ENCODE measurements at places on chromosomes 7 and 10.
A peak's percentile ranks its signal among the peaks of the same experiment; 100 is the strongest.

- peak; percentile 37 for DNase-seq
These were observed 1.1 kb downstream of the WASL start for GRCh38 chr7:123747620-123748141.

GRCh38 chr7:139699640-139700504 is 77.9 kb downstream of the HIPK2 start:
- DNase-seq, result no peak

GRCh38 chr10:49297818-49298670 is 926 bp upstream of the C10orf71 start:
- no peak for DNase-seq

DNA sequence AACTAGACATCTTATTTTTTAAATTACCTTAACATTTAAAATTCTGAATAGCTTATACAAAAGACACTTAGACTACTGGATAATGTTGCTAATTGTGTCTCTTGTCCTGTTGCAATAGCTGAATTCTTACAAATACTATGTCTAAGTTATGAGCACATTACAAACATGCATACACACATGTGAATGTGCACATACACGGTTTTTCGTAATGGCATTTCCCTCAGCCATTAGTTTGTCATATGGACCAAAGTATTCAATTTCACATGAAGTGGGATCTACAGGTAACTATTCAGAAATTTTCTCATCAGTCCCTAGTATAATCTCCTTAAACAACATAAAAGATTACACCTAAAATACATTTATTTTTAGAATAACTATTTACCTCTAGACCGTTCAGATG is 178.6 kb upstream of the BET1 start:
- no peak for DNase-seq

- DNase-seq, result no peak
These were observed 61.8 kb downstream of the INHBA start for GRCh38 chr7:41641011-41641664.

- no peak for DNase-seq
These were observed 63.8 kb upstream of the NRBF2 start for GRCh38 chr10:63069318-63069717.

- no peak for DNase-seq
These were observed 150.4 kb upstream of the GNAI1 start for GRCh38 chr7:79984210-79984609.

- no peak for DNase-seq
These were observed 51.9 kb upstream of the CHST15 start for GRCh38 chr10:124145109-124145870.

DNA sequence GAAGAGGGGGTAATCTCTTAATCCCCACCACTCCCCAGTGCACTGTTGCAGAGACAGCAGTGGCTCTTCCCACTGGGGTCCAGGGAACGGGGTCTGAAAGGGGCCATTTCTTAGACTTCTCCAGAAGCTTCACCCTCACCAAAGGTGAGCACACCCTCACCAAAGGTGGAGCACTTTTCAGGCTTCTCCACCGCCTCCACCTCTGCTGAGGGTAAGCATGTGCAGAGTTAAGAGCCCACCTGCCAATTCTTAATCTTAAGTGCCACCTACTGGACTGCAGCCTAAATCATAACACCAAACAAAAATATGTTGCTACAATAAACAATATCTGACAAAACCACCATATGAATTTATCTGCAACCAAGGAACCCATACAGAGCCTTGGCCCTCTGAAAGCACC is 27.0 kb downstream of the SNX13 start:
- DNase-seq, result no peak

- no peak for DNase-seq
These were observed 223.9 kb downstream of the GPR158 start for GRCh38 chr10:25398680-25399079.

GRCh38 chr7:47619806-47620205 is 37.9 kb upstream of the TNS3 start:
- no peak for DNase-seq

GRCh38 chr10:118812393-118812740 is 57.6 kb upstream of the CACUL1 start:
- no peak for DNase-seq

DNA sequence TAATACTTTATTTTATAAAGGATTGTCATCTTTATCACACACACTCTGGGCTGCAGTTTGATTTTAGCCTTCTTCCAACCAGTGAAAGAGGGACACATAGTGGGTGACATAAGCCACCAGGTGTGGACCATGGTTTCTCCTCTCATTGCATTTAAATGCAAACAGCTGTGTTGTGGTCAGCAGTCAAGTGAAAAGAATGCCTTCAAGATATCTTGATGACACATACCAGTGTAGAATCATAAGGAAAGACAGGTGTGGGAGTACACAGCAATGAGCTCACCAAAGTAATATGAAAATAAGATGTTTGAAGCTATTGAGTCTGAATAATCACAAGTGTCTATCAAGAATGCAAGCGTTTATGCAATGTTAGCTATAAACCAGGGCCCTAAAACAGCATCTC is 580.0 kb downstream of the XPNPEP1 start:
- no peak for DNase-seq

GRCh38 chr7:38323156-38323555 is 49.7 kb upstream of the TARP start:
- no peak for DNase-seq

GRCh38 chr7:57400531-57401155 is 49.3 kb upstream of the ZNF716 start:
- no peak for DNase-seq

DNA sequence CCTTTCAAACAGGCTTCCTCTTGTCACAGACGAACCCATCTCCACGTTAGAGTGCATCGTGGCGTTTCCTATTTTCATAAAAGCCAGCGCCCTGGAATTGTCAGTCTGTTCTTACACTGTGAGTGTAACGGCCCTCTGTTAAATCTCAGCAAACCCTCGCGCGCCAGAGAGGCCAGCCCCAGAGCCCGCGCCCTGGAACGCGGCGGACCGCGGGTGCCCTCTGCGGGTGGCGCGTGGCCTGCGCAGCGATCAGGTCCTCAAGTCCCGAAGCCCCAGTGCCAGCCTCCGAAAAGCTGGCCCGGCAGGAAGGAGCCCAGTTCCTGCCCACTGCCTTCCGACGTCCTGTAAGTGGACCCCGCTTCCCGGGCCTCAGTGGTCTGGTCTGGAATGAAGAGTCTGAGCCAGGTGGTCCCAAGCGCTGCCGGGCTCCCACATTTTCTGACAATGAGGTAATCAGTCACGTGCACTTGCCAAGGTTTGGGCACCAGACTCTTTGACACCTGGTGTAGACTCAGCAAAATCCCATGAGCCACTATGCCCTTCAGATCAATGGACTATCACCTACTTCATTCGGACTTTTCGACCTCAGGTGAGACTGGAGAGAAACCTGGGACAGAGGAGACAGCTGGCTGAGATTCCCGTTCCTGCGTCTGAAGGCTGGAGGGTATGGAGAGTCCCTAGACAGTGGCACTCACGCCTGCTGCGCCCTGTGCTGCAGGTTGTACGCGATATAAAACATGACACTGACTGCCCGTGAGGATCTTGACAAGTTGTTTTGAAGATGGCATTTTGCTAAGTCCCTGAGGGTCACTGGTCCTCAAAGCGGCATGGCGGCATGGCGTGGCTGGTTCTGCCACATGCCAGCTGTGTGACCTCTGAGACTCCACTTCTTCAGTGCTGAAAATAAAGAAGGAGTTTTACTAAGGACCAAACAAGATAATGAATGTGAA is 109.4 kb upstream of the LANCL2 start:
- DNase-seq, result peak; percentile 79

- DNase-seq, result no peak
These were observed 172.0 kb downstream of the ZEB1 start for GRCh38 chr10:31490858-31491504.

DNA sequence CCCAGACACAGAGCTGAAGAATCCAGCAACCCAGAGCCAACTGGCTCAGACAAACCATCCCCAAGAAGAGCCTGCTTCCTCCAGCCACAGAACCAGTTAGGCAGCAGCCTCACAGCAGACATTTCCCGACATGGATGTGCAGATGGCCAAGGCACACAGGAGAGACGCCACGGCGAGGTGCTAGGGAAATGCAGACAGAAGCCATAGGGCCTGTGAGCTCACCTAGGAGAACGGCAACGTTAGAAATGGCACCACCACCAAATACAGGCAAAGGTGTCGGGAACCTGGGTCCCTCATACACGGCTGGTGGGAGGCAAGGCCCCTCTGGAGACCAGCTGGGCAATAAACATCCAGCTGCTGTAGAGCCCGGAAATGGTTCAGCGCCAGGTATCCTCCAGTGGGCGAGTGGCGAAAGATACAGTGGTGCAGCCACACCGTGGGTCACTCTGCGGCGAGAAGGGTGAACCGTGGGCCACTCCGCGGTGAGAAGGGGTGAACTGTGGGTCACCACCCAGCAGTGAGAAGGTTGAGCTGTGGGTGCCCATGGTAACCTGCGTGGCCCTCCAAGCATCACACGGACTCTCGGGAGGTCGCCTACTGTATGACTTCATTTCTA is 31.2 kb downstream of the JAKMIP3 start:
- DNase-seq, result no peak

GRCh38 chr7:107070710-107071109 is 26.2 kb downstream of the PRKAR2B start:
- no peak for DNase-seq

DNA sequence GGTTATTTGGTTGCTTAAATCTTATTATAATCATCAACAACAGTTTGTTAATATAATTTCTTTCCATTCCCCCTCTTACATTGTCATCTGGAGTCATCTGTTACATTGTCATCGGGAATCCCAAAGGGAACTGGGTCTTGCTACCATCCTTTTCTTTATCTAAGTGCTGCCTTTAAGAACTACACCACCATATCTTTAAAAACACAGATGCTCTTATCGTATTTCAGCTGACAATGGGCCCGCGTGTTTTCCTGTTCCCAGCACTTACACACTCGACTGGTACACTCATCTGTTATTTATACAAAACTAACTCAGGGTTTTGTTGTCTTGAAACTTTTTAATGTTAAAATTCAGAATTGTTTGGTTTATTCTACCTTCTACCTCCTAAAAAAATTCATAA is 256.2 kb upstream of the MGMT start:
- DNase-seq, result no peak

DNA sequence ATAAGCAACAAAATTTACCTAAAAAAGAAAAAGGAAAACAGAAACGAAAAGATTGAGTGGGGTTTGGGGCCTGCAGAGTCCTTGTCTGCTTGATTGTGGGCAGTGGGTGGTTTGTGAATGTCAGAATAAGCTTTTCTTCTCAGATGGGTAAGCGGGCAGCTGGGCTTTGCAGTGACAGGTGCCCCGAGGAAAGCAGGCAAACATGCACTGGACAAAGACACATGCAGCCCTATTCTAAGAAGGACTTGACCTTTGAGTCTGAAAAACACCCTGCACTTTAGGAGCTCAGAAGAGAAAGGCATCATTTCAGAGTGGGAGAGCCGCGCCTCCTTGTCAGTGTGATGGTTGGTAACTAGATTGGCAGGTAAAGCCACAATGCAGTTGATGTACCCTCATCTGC is 562.7 kb downstream of the PTPRN2 start:
- DNase-seq, result no peak

- DNase-seq, result no peak
These were observed 29.4 kb downstream of the WDFY4 start for GRCh38 chr10:48714088-48714487.

GRCh38 chr10:59283456-59284091 is 78.8 kb downstream of the FAM13C start:
- no peak for DNase-seq

- no peak for DNase-seq
These were observed 26.0 kb downstream of the EGFR start for GRCh38 chr7:55044791-55045190.

- no peak for DNase-seq
These were observed 186.0 kb upstream of the AKR1E2 start for GRCh38 chr10:4639960-4640359.

GRCh38 chr7:85285527-85285926 is 98.7 kb upstream of the SEMA3D start:
- no peak for DNase-seq

- DNase-seq, result no peak
These were observed at the start of gene OR2AE1 for GRCh38 chr7:99876933-99877332. Gene OR2AE1, minus strand, starts transcription at chr7:99877033. Its CDS starts 0 bp downstream, at chr7:99877033.

DNA sequence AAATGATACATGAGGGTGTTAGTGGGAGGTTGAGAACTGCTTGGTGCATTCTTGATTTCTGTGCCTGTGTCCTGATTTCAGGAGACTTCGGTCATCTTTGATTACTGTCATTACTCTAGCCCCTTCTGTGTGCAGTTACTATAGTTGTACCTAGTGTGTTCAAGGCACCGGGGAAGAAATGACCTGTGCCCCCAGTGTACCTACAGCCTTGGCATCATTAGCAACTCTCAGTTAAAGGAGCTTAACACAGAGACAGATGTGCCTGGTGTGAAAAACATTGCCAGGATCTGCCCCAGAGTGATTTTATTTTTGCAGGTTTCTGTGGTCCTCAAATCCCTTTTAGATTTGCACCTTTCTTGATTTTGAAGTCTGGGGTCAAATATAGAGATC is 62.2 kb downstream of the ARID5B start:
- DNase-seq, result no peak

- no peak for DNase-seq
These were observed 90.4 kb downstream of the AKR1D1 start for GRCh38 chr7:138166681-138167080.

DNA sequence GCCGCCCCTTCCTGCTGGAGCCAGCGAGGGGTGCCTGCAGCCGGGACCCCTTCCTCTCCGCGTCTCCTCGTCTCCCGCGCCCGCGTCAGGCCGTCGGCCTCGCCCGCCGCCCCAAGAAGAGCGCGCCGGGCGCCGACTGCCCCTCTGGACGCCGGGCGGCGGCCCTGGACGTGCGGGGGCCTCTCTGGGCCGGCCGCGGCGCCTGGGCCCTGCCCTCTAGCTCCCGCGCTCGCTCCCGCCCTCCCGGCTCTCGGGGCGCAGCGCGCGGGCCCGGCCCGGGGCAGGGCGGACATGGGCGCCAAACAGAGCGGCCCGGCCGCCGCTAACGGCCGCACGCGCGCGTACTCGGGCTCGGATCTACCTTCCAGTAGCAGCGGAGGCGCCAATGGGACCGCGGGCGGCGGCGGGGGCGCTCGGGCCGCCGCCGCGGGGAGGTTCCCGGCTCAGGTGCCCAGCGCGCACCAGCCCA is 704 bp downstream of the ZNRF2 start:
- DNase-seq, result peak; percentile 55

GRCh38 chr7:35003679-35004303 is 33.5 kb downstream of the DPY19L1 start:
- DNase-seq, result no peak

DNA sequence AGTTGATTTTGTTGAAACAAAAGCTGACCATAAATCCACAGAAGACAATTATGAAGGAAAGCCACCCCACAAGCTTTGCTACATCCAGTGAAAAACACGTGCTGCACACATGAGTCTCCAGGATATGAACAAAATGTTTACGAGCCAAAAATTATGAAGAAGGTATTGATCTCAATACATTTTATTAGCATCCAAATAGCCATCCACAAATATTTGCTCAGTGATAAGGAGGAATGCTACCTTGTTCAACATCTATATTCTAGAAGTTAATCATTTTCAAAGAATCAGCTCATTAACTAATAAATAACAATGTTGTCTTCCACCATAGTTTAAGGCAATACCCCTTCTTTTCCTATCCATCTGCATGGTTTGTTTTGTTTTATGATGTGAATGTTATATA is 42.7 kb downstream of the CALML3 start:
- DNase-seq, result no peak

Measured in stimulated activated naive CD8-positive, alpha-beta T cell treated with anti-CD3 and anti-CD28 coated beads, Interleukin-15, Interleukin-2, amounts not matched to agents 100 U/mL and 50 U/mL, for 24 hours (primary cell).